Mesothelial cell of epicardium (in vitro differentiated cells): ENCODE measurements at places on chromosomes 7 and 10. TPM values are rescaled to one million over a fixed set of nuclear protein-coding genes. Genes with fewer than 3 reads are reported as not detected.

GRCh38 chr10:49141541-49142332 is 7.9 kb upstream of the FAM170B start:
- DNase-seq = no peak
- H3K27ac ChIP-seq = no peak overlapping the region
- no peak overlapping the region for H3K4me3 ChIP-seq
- peaks cover 22% of the 10 kb centered on the region for H3K27me3 ChIP-seq
- no peaks in the 10 kb centered on the region for H3K4me1 ChIP-seq
- H3K36me3 ChIP-seq = no peaks in the 10 kb centered on the region

The CLDN4 gene
- 158 to 175 TPM (median 165 TPM) in 3 replicates for total RNA-seq

The SPDYE2B gene
- not detected in 3 replicates for total RNA-seq

The TSPAN13 gene
- 63.1 to 70.0 TPM (median 69.5 TPM) in 3 replicates for total RNA-seq

GRCh38 chr7:42096681-42097561 is 140.1 kb downstream of the GLI3 start:
- DNase-seq = no peak
- H3K27ac ChIP-seq = peak overlapping the region; percentile 74
- no peaks in the 10 kb centered on the region for H3K27me3 ChIP-seq
- H3K36me3 ChIP-seq = peaks cover 13% of the 10 kb centered on the region
- H3K4me3 ChIP-seq = peak overlapping the region; percentile 16

DNA sequence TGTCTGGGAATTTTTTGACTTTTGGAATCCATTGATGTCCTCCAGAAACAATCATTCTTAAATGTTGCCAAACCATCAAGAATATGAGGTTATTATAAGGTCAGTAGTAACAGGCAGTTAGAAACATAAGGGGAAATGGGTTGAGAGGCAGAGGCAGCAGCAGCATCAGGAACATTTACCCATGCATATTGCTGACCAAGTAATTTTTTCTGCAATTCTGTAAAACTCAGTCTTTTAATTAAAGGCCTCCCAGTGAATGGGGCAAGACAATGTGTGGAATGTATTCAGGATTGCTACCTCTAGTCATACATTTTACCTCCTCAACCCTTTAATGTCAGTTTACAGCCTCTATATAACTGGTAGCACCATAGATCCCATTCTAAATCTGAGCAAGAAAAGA is 66.5 kb upstream of the SKAP2 start:
- H3K4me1 ChIP-seq = peaks cover 37% of the 10 kb centered on the region
- H3K36me3 ChIP-seq = no peaks in the 10 kb centered on the region

DNA sequence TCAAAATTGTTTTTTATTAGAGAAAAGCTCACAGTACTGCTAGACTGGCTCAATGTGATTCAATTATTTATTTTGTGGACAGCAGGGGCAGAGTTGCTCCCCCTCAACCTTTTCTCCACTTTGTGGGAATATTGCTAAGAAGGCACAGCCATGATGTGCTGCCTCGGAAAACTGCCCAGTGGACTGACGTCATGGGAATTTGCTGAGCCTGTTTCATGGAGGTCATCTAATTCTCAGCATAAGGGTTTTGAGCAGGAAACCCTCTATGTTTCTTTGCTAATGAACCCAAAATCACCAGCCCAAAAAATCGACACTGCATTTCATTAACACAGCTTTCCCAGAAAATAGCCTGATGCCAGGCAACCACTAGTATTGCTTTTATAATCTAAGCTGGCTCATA is 228.8 kb upstream of the FAM3C start:
- no peaks in the 10 kb centered on the region for H3K27me3 ChIP-seq
- no peak overlapping the region for H3K4me3 ChIP-seq
- peaks cover 24% of the 10 kb centered on the region for H3K4me1 ChIP-seq
- no peaks in the 10 kb centered on the region for H3K36me3 ChIP-seq
- no peak for DNase-seq

DNA sequence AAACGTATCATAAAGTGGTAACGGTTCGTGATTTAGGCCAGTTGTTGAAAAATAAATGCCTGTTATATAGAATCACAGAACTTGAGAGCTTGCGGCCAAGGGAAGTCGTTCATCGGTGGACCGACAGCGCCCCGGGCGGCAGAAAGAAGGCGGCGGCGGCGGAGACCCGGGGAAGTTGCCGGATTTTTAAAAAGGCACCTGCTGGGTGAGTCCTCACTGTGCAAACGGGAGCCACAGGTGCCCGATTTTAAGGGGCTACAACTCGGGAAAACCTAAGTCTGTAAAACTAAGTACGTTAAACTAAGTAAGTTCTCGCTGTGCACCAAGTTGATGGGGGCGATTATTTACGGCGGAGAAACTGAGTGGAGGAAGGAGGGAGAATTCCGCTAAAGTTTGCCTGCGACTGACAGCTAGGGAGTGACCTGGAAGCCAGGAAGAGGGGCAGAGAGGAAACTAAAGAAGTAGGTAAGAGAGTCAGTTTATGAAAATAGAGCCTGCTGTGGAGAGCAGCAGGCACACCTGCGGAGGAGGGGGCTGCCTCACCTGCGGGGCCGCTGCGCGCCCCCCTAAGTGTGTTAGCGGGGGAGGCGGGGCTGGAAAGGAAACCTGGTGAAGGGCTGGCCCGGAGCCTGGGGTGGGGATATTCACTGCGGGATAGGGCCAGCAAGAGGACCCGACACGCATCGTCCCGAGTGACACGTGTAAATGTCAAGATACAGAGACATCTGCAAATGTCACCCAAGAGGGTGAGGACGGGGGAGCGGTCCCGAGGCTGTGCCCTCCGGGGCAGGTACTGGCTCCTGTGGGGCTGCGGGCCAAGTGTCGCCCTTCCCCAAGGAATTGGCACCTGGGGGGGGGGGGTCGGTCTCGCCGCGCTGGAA is 996 bp downstream of the ADAM12 start:
- peak overlapping the region; percentile 82 for H3K4me3 ChIP-seq
- H3K27ac ChIP-seq = peak overlapping the region; percentile 40
- H3K27me3 ChIP-seq = peaks cover 43% of the 10 kb centered on the region
- H3K4me1 ChIP-seq = peaks cover 18% of the 10 kb centered on the region
- peaks cover 4% of the 10 kb centered on the region for H3K36me3 ChIP-seq
- DNase-seq = peak; percentile 88

- no peak overlapping the region for H3K4me3 ChIP-seq
- peak overlapping the region; percentile 99 for H3K27ac ChIP-seq
- peaks cover 5% of the 10 kb centered on the region for H3K36me3 ChIP-seq
- no peaks in the 10 kb centered on the region for H3K27me3 ChIP-seq
- no peak for DNase-seq
Observed at GRCh38 chr7:129828989-129829736, 123.6 kb downstream of the UBE2H start.

DNA sequence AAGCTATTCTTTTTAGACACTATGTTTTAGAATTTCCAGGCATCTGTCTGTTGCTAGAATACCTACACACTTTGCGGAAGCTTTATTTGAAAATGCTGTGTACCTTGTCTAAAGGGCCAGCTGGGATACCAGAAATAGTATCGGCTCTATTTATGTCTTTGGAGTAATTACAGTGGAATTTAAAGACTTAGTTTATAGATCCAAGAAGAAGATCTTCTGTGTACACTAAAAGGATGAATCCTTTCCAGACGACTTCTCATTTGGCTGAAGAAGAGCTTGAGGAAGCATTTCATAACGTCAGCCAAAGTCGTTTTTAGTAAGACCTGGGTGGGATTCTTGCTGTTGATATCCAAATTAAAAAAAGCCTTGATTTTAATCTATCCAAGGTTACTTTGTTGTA is 365.9 kb downstream of the INHBA start:
- no peaks in the 10 kb centered on the region for H3K36me3 ChIP-seq
- H3K4me3 ChIP-seq = no peak overlapping the region
- no peaks in the 10 kb centered on the region for H3K27me3 ChIP-seq
- no peak for DNase-seq

- no peak for DNase-seq
- no peaks in the 10 kb centered on the region for H3K27me3 ChIP-seq
- no peak overlapping the region for H3K4me3 ChIP-seq
- H3K36me3 ChIP-seq = no peaks in the 10 kb centered on the region
- peaks cover 14% of the 10 kb centered on the region for H3K4me1 ChIP-seq
Observed at GRCh38 chr7:17516771-17517170, 218.3 kb downstream of the AHR start.

DNA sequence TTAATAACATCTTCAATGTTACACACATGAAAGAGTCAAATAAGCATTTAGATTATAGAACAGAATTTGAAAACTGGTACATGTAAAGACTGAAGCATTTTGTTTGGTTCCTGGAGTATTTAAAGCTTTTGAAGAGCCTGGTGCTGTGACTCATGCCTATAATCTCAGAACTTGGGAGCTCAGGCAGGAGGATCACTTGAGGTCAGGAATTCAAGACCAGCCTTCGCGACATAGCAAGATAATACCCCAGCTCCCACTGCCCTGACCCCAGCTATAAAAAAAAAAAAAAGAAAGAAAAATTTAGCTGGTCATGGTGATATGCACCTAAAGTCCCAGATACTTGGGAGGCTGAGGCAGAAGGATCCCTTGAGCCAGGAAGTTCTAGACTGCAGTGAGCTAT is 87.8 kb downstream of the HDAC9 start:
- H3K27ac ChIP-seq = no peak overlapping the region
- H3K36me3 ChIP-seq = peaks cover 6% of the 10 kb centered on the region
- no peaks in the 10 kb centered on the region for H3K27me3 ChIP-seq
- H3K4me3 ChIP-seq = no peak overlapping the region

The GNGT1 gene
- total RNA-seq = not detected in 3 replicates

GRCh38 chr10:84727398-84727797 is 399.0 kb downstream of the CCSER2 start:
- no peaks in the 10 kb centered on the region for H3K36me3 ChIP-seq
- H3K27ac ChIP-seq = no peak overlapping the region
- no peak for DNase-seq

The TDRD1 gene
- not detected in 3 replicates for total RNA-seq

DNA sequence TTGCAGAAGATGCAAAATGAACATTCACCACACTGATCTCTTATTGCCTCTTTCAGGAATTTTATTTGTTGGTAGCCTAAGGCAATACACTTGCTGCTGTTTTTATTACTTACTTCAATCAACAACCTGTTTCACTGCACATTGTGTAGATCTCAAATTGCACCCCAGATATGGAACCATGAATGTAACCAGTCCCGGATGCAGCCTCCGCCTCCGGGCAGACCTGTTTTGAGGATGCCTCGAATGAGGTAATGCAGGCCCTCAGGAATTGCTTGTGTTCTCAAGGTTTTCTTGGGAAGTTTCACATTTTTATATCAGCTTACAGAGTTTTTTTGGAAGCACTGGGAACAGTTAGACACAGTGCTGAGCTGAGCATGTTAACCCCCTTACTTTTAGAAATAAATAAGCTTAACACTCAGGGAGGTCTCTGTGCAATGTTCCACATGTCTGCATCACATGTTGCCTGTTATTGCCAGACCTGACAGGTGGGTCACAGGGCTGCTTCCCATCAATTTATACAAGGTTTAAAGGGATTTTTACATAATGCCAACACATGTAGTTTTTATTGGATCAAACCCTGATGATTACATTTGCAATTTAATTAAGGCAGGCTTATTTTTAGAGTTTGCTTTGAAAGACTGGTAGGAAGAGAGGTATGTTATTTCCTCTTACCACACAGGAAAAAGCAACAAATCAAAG is 193.1 kb upstream of the POM121L12 start:
- no peak for DNase-seq
- no peak overlapping the region for H3K4me3 ChIP-seq
- H3K27me3 ChIP-seq = no peaks in the 10 kb centered on the region
- no peaks in the 10 kb centered on the region for H3K36me3 ChIP-seq

DNA sequence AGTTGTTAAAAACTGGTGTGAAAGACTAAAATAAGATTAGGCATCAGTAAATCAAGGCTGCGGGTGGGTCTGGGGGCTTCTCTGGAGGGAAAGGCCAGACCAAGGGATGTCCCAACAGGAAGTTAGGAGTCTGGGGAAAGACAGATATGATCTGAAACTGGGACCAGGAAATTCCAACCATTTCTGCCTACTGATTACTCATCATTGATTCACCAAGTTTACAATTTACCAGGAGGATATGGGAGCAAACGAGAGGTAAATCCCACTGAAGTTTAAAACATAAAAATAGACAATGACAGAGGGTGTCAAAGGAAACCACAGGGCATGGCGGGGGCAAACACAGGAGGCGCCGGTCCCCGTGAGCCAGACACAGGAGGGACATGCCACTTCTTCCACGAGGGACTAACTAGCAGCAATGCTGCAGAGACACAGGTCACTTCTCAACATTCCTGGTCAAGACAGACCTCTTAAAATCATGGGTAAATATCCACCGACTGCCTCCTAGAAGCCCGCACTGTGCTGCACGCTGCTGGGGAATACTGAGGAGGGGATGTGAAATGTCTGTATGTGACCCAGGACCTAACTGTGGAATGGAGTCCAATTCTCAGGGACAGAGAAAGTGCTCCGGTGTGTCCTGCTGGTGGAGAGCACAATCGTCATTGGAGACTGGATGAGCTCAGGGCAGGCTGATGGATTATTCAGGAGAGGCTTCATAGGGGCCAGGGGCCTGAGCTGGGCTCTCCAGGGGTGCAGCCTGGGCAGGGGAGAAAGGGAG is 153.4 kb upstream of the KLF14 start:
- H3K4me3 ChIP-seq = no peak overlapping the region
- DNase-seq = no peak
- no peaks in the 10 kb centered on the region for H3K36me3 ChIP-seq
- H3K27me3 ChIP-seq = no peaks in the 10 kb centered on the region
- H3K4me1 ChIP-seq = peaks cover 4% of the 10 kb centered on the region

DNA sequence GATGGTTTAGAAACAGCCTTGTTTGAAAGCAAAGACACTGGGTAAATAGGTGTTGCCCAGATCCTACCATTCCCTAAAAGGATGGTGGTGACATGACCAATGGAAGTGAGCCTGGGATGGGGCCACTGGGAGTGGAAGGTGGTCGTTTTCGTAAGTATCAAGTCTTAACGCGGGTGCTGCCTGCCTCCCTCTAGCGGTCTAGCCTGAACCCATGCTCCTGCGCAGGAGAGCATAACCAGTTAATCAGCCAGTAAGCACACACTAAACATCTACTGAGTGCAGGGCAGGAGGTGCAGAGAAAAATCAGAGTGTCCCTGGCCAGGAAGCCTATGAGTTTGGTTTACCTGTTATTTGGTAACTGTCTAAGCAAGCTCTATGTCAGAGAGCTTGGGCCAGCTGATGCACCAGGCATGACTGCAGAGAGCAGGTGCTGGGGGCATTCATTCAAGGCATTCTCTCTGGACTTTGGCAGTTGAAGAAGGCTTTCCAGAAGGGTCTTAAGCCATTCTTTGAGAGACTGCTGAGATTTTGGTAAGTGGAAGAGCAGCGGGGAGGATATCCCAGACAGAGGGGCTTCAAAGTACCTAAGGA is 930 bp downstream of the GARIN1A start:
- H3K36me3 ChIP-seq = peaks cover 4% of the 10 kb centered on the region
- no peak overlapping the region for H3K27ac ChIP-seq

- peaks cover 2% of the 10 kb centered on the region for H3K27me3 ChIP-seq
- H3K4me1 ChIP-seq = no peaks in the 10 kb centered on the region
- no peak for DNase-seq
- H3K36me3 ChIP-seq = no peaks in the 10 kb centered on the region
- no peak overlapping the region for H3K27ac ChIP-seq
Observed at GRCh38 chr10:2119316-2119715, 382.0 kb upstream of the ADARB2 start.
